ENCODE measurements at places on chromosomes 1 and 21.

- no peak for DNase-seq
Measured at GRCh38 chr1:58573705-58574591, 3.1 kb downstream of the TACSTD2 start.

GRCh38 chr1:244969355-244970235, 105.3 kb upstream of the HNRNPU start:
- peak; percentile 25 for DNase-seq

- DNase-seq, result no peak
Measured at GRCh38 chr1:220378571-220379302, 106.5 kb upstream of the RAB3GAP2 start.

- DNase-seq, result no peak
Measured at GRCh38 chr1:114215436-114215835, 61.8 kb upstream of the SYT6 start.

GRCh38 chr1:25765136-25765922, 34.7 kb upstream of the SELENON start:
- DNase-seq, result no peak

GRCh38 chr1:197441999-197442414, 174.0 kb downstream of the CRB1 start:
- DNase-seq, result no peak

GRCh38 chr1:240967070-240967724, 355.2 kb upstream of the GREM2 start:
- DNase-seq, result no peak

- no peak for DNase-seq
Measured at GRCh38 chr1:108117945-108118902, 81.9 kb downstream of the SLC25A24 start.

GRCh38 chr21:17848228-17848627, 29.1 kb upstream of the C21orf91 start:
- DNase-seq, result no peak

DNA sequence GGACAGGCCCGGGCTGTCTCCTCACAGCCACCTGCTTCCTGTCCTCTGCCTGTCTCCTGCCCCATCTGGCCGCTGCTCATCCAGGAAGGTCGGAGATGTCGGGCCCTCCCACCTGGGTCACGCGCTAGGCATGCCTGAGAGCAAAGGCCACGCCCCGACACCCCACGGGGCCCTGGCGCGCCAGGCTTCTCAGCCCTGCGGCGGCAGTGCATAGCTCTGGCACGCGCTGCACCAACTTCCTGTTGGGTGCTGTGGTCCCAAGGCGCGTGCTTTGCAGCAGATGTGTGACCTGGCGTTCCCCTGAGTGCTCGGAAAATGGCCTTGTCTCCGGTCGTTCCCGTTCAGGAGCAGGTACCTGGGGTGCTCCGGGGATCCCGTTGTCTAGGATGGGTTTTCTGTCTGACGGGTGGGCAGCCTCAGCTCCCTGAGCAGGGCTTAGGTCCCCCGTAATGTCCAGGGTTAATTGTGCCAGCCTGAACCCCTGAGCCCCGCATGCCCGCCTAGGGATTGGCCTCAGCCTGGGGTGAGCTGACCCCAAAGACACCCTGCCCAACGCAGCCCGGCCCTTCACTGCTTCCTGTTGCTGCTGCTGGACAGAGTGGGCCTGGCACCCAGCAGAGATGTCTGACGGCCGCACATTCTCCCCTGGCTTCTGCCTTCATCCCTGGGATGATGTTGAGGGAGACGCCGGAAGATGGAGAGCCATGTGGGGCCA, 19.4 kb upstream of the KCNAB2 start:
- peak; percentile 88 for DNase-seq

GRCh38 chr1:115426956-115427355, 88.9 kb upstream of the NGF start:
- DNase-seq, result no peak

GRCh38 chr1:226688056-226688748, 50.9 kb downstream of the ITPKB start:
- no peak for DNase-seq

- no peak for DNase-seq
Measured at GRCh38 chr1:115560027-115560426, 81.7 kb upstream of the VANGL1 start.

DNA sequence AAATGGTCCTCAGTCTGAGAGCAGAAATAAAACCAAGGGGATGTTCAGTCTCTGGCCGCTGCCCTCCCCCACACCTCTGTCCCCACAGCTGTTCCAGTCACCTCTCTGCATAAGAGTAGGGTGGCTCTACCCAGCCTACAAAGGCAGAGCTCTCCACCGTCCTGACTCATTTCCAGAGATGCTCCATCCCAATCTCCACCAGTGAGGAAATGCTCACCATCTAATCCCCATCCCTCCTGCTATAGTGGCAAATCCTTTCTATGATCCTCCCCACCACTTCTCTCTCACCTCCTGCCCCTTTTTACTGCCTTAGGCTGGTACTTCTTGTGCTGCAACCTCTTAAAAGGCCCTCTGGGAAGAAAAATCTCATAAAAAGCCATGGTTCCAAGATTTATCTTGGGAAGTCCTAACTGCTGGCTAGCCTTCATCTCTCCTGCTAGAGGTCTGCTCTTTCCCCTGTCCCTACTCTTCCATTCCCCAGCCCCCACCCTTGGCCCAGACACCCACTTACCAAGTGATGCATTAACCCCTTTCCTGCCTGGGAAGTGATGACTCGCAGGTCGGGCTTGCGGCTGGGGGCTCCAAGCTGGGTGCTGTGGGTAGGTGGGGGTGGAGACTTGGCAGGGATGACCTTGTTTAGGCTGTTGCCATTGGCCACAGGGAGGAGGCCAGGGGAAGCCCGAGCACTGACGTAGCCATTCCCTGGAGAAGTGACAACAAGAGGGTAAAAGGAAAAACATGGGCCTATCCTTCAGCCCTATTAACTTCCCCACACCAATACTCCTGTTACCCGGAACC, 23.9 kb downstream of the MEF2D start:
- no peak for DNase-seq

DNA sequence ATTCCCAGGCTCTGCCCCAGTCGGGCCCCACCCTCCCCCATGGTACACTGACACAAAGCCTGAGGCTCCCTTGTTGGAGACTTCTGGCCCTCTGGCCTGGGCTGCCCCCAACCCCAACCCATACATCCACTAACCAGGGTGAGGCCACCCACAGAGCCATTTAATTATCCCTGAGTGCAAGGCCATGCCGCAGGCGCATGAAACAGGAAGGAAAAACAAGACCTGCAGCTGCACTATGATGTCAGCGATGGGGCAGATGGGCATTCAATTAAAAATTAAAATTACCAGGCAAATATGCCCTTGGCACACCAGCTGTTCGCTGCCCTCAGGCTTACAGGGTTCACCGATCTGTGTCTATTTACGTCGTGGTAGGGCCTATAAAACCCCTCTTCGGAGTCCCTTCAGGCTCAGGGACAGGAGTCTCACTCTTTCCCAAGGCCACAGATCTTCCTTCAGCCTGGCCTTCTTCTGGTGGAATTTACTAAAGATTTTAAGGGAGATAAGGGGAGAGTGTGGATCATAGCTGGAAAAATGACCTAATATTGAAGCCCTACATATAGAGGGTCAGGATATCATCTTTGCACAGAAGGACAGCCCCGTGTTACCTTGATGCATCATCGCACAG, 29.6 kb upstream of the RGS16 start:
- DNase-seq, result no peak

GRCh38 chr1:212507369-212507768, 74.6 kb downstream of the NENF start:
- DNase-seq, result no peak

GRCh38 chr1:206041640-206042039, 11.3 kb upstream of the RHEX start:
- no peak for DNase-seq

- DNase-seq, result no peak
Measured at GRCh38 chr1:103900005-103900404, 150.3 kb downstream of the AMY1C start.

DNA sequence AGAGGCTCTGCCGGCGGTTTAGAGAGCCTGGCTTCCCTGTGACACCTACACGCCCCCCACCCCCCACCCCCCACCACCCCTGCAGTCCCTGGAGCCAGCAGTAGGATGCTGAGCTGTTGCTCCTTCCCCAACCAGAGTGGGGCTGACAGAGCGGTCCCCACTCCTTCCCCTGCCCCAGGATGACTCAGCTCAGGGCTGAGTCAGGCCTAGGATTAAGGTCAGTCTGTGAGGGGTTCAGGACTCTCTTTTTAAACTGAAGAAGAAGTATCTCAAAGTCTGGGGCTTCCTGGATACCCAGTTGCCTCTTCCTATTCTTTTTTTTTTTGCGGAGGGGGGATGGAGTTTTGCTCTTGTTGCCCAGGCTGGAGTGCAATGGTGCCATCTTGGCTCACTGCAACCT, 19.1 kb downstream of the DMBX1 start:
- no peak for DNase-seq

DNA sequence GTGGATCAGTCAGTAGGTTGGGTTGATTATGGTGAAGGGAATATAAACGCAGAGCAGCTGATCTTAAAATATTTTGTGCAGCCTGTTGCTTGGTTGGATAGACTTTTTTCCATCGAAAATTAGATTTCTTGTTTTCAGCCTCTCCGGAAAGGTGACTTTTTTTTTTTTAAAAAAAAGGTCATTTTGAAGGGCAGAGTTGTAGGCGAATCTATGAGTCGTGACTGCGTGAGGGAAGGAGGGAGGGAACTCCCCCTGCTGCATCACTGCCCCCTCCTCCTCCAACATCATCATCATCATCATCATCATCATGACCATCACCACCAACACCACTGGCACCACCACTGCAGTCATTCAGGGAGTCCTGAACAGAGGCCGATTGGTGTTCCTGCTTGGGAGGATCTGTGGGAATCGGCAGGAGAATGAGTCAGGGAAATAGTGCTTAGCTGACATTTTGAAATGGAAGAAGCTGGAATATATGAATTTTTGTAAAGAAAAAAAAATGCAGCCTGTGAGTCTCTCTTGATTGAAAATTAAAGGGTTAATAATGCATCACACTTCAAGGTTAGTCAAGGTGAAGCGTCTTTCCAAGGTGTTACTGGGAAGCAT, 1.2 kb downstream of the ATP1B1 start:
- DNase-seq, result no peak

DNA sequence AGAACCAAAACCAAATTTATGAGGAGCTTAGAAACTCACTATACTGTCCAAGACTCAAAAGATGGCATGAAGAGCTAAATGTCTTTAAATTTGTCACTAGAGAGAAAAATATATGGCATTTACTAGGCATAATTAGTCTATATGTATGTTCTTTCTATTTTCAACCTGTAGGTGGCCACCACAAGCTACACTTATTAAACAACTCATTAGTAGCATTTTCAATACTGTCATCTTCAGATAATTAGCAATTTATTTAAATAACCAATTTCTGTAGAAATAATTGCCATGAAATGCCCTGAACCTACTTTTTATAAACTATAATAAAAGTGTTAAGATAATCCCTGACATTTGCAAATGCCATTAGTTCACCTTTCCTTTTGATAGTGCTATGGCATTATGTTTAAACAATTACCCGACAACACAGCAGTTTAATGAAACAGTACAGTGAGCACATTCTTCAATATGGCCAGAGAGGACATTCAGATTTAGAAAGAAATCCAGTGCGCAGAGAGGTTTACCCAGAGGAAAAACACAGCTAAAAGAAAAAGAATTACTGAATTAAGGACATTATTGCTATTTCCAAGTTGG, 522.5 kb downstream of the PTBP2 start:
- no peak for DNase-seq

GRCh38 chr21:17548262-17548661, 35.4 kb downstream of the CXADR start:
- no peak for DNase-seq

DNA sequence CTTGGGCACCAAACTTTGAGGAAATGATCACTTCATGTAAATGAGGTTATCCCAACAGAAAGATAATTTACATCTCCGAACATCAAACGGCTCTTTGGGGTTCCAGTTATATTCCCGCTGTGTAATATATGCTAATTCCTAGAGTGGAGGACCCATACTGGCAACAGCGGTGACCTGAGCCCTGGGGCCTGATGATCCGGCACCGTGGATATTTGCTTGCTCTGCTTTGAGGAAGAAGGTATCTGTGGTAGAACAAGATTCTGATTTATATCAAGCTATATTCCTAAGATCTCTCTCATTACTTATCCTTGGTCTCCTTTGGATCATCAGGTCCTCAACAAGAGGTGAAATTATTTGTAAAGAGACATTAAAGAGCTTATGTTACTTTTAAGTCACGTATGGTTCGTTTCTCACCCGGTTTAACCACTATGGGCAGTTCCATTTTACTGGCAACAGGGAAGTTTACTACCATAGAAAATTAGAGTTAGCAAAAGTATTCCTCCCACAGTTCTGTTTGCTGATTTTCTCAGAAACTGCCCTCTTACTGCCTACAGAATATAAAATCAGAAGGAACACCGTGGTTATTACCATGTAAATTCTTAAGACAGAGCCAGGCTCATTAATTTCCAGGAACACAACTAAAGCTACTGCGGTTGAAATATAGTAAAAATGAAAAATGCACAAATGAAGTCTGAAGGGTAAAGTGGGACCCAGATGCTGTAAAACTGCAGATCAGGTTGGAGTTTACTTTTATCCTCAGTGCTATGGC, 56.7 kb downstream of the MRPL39 start:
- no peak for DNase-seq

DNA sequence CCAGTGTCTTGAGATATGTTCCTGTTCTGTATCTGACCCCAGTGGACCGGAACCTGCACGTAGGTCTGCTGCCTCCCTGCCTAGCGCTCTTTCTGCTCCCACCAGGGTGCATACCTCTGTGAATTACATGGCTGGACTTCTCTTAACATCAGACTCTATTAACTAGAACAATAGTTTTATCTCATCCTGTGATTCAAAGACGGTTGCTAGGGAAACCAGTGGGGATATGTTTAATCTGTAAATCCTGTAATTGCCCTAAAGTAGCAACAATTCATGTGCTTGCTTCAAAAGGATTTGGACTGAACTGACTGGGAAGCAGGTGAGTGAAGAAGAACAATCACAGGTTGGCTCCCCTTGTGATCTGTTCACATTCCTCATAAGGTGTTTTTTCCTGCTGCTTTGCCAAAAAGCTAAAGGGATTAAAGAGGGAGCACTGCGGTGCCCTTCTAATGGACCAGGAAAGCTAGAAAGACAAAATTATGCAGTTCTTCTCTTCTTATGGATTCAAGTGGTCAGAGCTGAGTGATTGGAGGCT, 52.7 kb upstream of the DIRAS3 start:
- DNase-seq, result no peak

GRCh38 chr1:171727778-171728177, 14.1 kb downstream of the VAMP4 start:
- no peak for DNase-seq
